LHCN-M2 (cell line): ENCODE measurements at places on chromosomes 4 and X. TPM values are rescaled to one million over a fixed set of nuclear protein-coding genes. Genes with fewer than 3 reads are reported as not detected.

The PCDH11X gene
- not detected in 2 replicates for total RNA-seq

The GPR82 gene
- total RNA-seq, result not detected in 2 replicates

The GABRG1 gene
- not detected in 2 replicates for total RNA-seq

The FGFRL1 gene
- 16.4 and 17.8 TPM in 2 replicates for total RNA-seq

The GBA3 gene
- total RNA-seq, result not detected in 2 replicates

The LDB2 gene
- not detected in 2 replicates for total RNA-seq

The SPOCK3 gene
- not detected in 2 replicates for total RNA-seq

The MAGEB2 gene
- not detected in 2 replicates for total RNA-seq

The LPAR4 gene
- total RNA-seq, result 2.4 and 3.8 TPM in 2 replicates

GRCh38 chr4:146098978-146099377 lies 76.5 kb upstream of the LSM6 start:
- no peak for DNase-seq

DNA sequence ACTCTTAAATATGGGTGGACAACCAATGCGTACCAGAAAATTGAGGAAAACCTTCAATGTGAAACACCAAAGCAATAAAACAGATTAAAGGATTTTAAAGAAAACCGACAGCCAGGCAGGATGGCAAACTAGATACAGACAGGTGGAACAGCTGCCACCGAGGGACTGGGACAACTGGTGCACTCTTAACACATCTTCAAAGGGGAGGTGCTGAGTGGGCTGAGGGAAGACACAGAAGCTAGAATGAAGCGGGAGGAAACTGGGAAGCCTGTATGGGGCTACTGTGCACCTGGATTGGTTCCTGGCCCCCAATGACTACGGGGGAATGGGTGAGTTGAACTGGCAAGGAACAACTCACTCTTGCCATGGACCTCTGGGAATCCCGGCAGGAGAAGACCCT lies 20.7 kb downstream of the ZNF280C start:
- peak; percentile 26 for DNase-seq

DNA sequence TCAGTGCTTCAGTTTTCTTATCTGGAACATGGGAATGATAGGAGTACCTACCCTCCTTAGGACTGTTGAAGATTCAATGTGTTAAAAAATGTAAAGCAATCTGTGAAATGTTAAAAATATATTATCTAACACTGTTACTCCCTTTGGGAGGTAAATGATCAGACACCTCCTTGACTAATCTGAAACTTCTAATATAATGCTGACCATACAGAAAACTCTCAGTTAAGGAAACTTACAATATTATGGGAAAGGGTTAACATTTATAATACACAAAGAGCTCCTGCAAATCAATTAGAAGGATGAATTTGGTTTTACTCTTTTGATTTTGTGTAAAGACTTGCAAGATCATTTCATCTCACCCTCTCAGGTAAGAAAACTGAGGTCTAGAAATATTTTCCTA lies 1.6 kb upstream of the PFKFB1 start:
- DNase-seq, result no peak

DNA sequence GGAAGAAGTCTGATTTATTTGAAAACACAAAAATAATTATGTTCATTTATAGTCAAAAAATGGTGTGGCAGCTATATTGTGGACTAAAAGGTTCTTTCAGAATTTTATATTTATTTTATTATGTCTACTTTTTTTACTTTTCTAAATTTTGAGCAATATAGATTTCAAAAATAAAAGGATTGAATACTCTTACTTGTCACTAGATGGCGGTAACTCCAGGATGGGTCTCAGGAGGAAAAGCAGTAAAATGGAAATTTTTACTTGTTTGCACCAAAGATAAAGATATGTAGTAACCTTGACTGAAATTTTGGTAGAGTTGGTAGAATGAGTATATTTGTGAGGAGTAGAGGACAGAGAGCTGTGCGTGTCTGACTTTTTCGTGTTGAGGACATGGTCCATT lies 14.5 kb upstream of the DACH2 start:
- no peak for DNase-seq

GRCh38 chrX:69218407-69218997 lies 53.2 kb upstream of the PJA1 start:
- no peak for DNase-seq

GRCh38 chr4:52311464-52312125 lies 260.5 kb downstream of the SPATA18 start:
- no peak for DNase-seq

- no peak for DNase-seq
Observed at GRCh38 chr4:156795727-156796126, 175.9 kb downstream of the PDGFC start.

DNA sequence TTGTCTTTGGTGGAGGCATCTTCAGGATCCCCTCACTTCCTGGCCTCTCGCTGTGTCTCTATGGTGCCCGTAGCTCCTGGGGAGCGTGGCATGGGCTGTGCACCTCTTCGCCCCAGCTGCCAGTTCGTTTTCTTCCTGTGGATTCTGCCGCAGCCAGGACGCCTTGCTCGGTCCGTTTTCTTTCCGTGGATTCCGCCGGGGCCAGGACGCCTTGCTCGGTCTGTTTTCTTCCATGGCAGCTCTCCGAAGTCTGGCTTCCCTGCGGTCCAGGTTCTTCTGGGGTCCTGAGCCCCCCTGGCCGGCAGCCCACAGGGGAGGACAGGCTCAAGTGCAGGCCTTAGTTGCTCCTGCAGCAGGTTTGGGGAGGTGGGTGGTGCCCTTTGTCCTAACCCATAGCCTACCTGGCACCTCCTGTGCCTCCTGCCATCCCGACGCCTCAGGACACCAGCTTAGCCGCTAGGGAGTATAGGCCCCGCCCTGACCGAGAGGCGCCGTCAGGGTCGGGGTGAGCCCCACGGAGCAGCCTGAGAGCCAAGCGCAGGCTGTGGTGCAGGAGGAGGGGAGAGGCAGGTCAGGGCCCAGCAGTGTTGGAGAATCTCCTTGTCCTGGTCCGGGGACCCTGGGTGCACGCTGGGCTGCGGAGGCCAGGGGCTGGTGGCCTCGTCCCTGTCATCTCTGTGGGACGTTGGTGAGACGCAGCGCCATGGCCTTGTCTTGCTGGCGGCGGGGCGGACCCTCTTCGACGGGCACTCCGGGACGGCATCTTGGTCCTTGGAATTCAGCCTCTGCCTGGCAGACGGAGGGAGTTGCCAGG lies 27.1 kb downstream of the UVSSA start:
- DNase-seq, result no peak

- no peak for DNase-seq
Observed at GRCh38 chr4:39044956-39045826, 13.0 kb upstream of the TMEM156 start.

DNA sequence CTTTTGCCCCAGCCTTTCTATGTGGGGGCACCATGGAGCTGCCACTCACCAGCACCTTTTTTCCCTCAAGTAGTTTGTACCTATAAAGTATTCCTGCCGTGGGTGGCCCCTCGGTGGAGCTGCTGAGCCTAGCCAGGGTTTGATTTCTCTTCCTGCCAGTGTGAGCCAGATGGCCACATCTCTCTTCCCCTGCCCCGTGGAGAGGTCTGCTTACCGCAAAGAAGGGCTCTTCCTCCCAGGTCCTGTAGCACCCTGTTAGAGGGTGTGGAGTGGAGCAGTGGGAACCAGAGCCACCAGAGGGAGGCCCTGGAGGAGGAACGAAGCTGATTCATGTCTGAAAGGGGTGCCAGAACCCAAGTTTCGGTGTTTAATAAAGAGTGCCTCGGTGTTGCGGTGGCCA lies 95.4 kb downstream of the PTTG2 start:
- no peak for DNase-seq

- no peak for DNase-seq
Observed at GRCh38 chr4:124202099-124202498, 510.4 kb downstream of the ANKRD50 start.

- DNase-seq, result no peak
Observed at GRCh38 chrX:15043538-15043937, 170.3 kb downstream of the MOSPD2 start.
